ENCODE measurements at places on chromosomes 16 and 17.

- no peak for DNase-seq
Measured at GRCh38 chr16:1669698-1670097, 8.4 kb upstream of the JPT2 start.

DNA sequence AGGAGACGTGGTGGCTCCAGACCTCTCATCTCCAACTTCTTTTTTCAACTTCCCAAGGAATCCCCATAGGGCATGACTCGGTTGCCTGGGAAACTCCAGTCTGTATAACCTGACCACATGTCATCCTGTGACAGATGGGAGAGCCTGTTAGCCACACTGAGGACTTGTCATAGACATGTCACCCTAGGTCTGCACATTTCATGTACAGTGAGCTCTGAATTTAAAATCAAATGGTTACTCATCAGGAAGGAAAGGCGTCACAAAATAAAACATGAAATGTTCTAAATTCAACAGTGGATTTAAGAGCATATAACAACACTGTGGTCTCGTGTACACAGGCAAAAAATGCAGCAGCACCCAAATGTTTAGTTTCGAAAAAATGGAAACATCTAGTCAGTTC, 22.2 kb upstream of the ADAMTS18 start:
- DNase-seq = no peak

- DNase-seq = no peak
Measured at GRCh38 chr17:77555121-77555591, 403.3 kb upstream of the TNRC6C start.

GRCh38 chr16:8673611-8674412, 605 bp upstream of the ABAT start:
- DNase-seq = no peak

DNA sequence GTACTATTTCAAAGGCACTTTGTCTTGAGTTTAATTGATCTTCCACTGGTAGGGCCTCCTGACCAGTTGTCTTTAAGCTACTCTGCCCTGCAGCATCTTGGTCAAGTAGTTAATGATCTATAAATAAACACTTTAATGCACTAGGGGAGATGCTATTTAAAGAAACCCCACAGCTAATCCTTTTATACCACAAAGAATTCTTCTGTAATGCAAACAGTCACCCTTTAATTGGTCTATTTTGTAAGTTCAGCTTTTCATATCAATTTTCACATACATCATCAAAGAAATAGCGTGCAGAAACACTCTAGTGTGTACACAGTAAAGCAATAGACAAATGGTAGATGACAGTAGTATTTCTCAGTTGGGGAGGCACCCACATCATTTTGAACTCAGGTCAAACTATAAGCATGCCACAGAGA, 70.3 kb downstream of the PMP22 start:
- no peak for DNase-seq
